ENCODE measurements at places on chromosomes 6 and 20.

GRCh38 chr6:109768485-109768884 is 77.4 kb downstream of the FIG4 start:
- DNase-seq: no peak

GRCh38 chr6:5068153-5068751 is 16.9 kb upstream of the PPP1R3G start:
- DNase-seq: no peak

DNA sequence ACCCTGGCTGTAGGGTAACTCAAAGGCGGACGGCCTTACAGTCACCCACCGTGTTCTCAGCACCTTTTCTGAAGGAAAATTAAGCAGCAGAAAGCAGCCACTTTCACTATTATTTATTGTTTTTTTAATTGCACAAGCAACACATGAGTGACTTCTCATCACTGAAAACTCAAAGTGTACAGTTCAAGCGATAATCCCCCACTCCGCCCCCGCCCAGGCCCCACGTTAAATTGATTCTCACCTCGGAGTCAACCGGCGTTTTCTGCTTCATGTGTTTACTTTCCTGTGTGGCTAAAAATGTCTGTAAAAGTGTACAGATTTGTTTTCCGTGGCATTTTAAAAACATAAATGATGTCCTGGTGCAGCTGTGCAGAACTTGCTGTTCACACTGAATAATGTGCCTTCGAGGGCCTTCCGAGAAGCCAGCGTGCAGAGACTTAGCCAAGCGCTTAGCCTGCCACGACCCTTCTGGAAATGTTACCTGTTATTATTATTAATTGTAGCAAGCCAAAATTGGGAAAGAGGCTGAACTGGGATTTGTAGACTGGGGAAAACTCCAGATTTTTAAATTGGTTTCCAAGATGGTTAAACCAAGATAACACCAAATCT is 335.7 kb downstream of the CDH4 start:
- DNase-seq: no peak

DNA sequence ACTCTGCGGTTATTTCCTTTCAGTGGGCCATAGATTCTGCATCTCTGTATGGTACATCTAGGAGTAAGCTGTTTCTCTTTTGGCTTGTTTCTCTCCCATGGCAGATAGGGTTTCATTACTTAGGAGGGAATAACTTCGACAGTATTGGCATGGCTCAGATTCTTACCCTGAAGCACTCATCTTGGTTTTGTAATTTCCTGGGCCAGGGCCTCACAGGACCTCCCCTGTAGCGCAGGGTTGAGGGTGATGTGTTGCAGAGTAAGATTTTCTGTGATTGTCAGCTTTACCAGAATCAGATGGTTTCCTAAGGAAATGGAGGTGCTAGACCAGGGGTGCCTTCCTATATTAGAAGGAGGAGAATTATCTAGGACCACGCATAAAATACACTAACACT is 78.3 kb downstream of the STXBP5 start:
- no peak for DNase-seq
